Common myeloid progenitor, CD34-positive (primary cell): ENCODE measurements at places on chromosomes 2 and 18.
A peak's percentile ranks its signal among the peaks of the same experiment; 100 is the strongest.

DNA sequence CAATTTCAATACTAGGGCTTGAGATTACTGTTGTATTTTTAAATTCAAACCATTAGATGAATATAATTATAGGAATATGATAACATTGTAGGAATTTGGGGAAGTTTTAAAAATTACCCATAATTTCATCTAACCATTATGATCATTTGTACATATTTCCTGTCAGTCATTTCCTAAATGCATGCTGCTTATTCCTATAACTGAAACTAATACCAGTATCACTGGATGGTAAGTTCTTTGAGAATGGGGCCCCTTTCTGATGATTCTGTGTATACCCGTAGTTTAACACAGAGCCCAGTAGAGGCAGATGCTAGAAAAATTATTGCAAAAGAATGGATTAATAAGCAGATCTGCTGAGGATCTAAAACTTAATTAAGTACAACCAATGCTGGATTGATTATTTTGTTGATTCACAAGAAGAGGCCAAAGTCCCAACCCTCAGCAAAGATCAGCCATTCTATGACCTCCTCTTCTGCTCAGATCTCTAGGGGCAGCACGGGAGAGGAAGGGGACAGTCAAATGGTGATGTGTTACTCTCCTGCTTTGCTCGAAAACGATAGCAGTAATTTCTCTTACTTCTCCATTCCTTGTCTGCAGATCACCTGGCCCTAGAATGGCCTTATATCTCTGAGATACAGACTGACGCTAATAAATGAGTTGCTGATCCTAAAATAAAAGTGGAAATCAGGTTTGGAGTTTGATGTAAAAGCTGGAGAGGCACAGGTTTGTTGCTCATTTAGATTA, 69.5 kb upstream of the PELI1 start:
- peaks cover 32% of the 10 kb centered on the region for H3K4me1 ChIP-seq
- peak overlapping the region; percentile 10 for H3K4me3 ChIP-seq
- no peaks in the 10 kb centered on the region for H3K36me3 ChIP-seq

DNA sequence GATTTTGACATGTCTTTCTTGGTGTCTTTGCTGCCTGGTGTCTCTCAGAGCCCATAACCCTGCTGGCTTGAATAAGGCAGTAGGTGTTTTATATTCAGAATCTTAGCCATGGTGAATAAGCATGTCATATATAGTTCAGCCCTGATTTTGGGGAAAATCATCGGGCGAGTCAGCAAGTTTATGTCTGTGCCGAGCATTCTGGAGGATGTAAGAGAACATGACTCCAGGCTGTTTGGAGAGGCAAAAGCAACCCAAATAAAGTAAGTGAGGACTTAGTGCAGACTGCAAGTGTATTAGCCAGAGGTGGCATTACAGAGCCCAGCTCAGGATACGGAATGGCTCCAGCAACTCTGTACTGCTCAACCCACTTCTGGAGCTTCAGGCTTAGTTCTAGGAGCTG, 50.3 kb downstream of the TCF7L1 start:
- no peak overlapping the region for H3K27ac ChIP-seq
- no peaks in the 10 kb centered on the region for H3K4me1 ChIP-seq
- no peaks in the 10 kb centered on the region for H3K36me3 ChIP-seq
- DNase-seq = no peak

DNA sequence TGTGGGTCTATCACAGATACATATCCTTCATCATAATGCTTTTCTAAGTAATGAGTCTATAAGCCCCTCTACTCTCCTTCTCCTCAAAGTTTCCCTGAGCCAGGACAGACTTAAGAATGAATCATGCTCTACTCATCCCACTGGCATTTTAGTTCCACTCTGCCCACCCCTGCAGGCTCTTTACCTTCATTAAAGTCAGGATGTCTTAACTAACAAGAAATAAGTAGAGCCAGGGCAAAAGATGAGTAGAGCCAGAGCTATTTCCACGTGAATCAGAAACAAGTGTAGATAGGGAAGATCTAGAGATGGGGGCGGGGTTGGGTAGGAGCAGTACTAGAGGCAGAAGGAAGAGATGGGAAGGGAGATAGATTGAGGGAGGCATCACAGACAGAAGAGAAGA, 790.5 kb downstream of the RNF144A start:
- DNase-seq = no peak
- no peaks in the 10 kb centered on the region for H3K27me3 ChIP-seq
- no peak overlapping the region for H3K4me3 ChIP-seq
- no peaks in the 10 kb centered on the region for H3K36me3 ChIP-seq
- H3K27ac ChIP-seq = no peak overlapping the region

DNA sequence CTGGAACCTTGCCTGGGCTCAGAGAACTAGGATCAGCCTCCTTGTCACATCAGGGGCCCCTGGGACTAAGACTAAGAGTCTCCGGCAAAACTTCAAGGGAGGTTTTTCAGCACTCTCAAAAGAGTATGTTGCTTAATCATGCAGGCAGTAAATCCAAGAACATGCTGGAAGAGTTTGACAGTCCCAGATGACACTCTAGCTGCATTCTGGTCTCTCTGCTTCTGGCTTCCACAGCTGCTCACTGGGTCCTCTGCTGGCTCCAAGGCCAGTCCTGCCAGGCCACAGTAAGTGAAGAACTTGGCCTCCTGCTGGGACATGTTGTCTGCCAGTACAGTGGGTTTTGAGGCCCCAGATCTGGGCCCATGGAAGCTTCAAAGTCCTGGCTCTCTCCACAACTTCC, 45.2 kb upstream of the IL1RL1 start:
- H3K4me3 ChIP-seq = no peak overlapping the region
- no peak for DNase-seq
- no peaks in the 10 kb centered on the region for H3K36me3 ChIP-seq
- H3K27me3 ChIP-seq = no peaks in the 10 kb centered on the region

GRCh38 chr2:75525434-75526310, 35.1 kb downstream of the EVA1A start:
- DNase-seq = no peak
- H3K4me1 ChIP-seq = no peaks in the 10 kb centered on the region
- no peaks in the 10 kb centered on the region for H3K36me3 ChIP-seq
- H3K27me3 ChIP-seq = peaks cover 1% of the 10 kb centered on the region
- H3K4me3 ChIP-seq = no peak overlapping the region

GRCh38 chr2:132478461-132479105, 62.0 kb downstream of the GPR39 start:
- no peaks in the 10 kb centered on the region for H3K36me3 ChIP-seq
- no peak overlapping the region for H3K4me3 ChIP-seq
- no peak for DNase-seq
- no peaks in the 10 kb centered on the region for H3K4me1 ChIP-seq
- H3K27me3 ChIP-seq = no peaks in the 10 kb centered on the region

GRCh38 chr2:218781691-218782527, at the start of gene CYP27A1:
CYP27A1 (plus strand) TSS chr2:218782147; CDS start chr2:218782183, 36 bp downstream.
- H3K36me3 ChIP-seq = no peaks in the 10 kb centered on the region
- H3K27me3 ChIP-seq = peaks cover 68% of the 10 kb centered on the region
- H3K27ac ChIP-seq = no peak within 1 kb of the TSS
- DNase-seq = peak; percentile 19

DNA sequence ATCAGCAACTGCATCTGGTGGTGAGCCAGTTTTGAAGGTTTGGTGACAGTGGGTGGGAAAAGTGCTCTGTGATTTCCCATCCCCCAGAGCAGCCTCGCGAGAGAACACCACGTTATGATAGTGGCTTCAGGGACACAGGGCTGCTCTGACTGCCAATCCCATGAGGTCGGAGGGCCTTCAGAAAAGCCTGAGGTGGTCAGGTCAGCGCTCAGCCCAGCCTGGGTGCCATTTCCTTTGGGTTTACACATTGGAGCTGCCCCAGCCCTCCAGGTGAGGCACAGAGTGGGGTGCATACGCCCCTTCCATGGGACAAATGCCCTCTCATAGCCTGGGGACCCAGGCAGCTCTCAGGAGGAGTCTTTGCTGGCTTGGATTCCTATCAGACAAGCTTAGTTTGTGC, 126.8 kb downstream of the KCTD1 start:
- H3K27ac ChIP-seq = no peak overlapping the region
- H3K4me1 ChIP-seq = no peaks in the 10 kb centered on the region
- no peaks in the 10 kb centered on the region for H3K27me3 ChIP-seq
- no peaks in the 10 kb centered on the region for H3K36me3 ChIP-seq

- no peaks in the 10 kb centered on the region for H3K36me3 ChIP-seq
- no peaks in the 10 kb centered on the region for H3K27me3 ChIP-seq
- peaks cover 54% of the 10 kb centered on the region for H3K4me1 ChIP-seq
- H3K27ac ChIP-seq = no peak overlapping the region
These were observed 34.1 kb upstream of the MAT2A start for GRCh38 chr2:85504778-85505261.

GRCh38 chr2:172985139-172985892, 90.3 kb upstream of the MAP3K20 start:
- H3K4me1 ChIP-seq = peaks cover 7% of the 10 kb centered on the region
- H3K27ac ChIP-seq = no peak overlapping the region
- H3K36me3 ChIP-seq = no peaks in the 10 kb centered on the region

DNA sequence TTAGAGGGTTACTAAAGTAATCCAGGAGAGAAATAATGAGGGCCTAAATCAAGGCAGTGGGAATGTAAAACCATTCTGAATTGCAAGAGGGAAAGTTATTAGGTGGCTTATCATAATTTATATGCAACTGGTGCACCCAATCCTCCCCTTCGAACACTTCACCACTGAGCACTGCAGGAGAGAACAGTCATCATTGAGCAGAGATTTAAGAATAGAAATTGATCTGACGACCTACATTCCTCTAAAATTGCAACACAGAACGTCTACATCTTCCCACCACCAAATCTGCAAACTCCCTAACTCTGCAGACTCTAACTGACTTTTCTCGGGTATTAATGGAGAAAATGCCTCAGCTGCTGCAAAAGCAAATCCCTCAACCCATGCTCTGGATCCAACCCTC, 138.5 kb upstream of the CDH20 start:
- no peak for DNase-seq
- H3K27ac ChIP-seq = no peak overlapping the region
- no peaks in the 10 kb centered on the region for H3K27me3 ChIP-seq
- H3K36me3 ChIP-seq = no peaks in the 10 kb centered on the region
- H3K4me3 ChIP-seq = no peak overlapping the region
- no peaks in the 10 kb centered on the region for H3K4me1 ChIP-seq

GRCh38 chr18:23689616-23690504, 607 bp downstream of the LAMA3 start:
- no peak overlapping the region for H3K27ac ChIP-seq
- peaks cover 7% of the 10 kb centered on the region for H3K27me3 ChIP-seq
- no peaks in the 10 kb centered on the region for H3K36me3 ChIP-seq
- peak overlapping the region; percentile 53 for H3K4me3 ChIP-seq

DNA sequence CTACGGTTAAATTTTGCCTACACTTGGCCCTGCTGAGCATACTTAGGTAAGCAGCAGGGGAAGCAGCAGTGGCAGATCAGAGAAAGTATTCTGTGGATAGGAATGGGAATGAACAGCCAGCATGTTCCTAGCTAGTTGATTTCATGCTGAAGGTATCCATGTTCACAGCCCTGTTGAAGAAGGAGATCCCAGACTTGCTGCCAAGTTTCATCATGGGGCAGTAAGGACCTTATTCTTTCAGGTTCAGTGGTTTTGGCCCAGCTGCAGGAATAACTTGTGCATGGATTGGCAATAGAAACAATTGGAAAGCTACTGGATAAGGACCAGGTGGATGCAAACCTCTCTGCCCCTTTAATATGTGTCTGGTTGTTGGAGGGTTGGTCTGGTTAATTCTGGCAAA, 98.2 kb upstream of the TMEM178A start:
- no peaks in the 10 kb centered on the region for H3K27me3 ChIP-seq
- no peak overlapping the region for H3K4me3 ChIP-seq
- no peak overlapping the region for H3K27ac ChIP-seq
- H3K36me3 ChIP-seq = no peaks in the 10 kb centered on the region
- no peaks in the 10 kb centered on the region for H3K4me1 ChIP-seq

DNA sequence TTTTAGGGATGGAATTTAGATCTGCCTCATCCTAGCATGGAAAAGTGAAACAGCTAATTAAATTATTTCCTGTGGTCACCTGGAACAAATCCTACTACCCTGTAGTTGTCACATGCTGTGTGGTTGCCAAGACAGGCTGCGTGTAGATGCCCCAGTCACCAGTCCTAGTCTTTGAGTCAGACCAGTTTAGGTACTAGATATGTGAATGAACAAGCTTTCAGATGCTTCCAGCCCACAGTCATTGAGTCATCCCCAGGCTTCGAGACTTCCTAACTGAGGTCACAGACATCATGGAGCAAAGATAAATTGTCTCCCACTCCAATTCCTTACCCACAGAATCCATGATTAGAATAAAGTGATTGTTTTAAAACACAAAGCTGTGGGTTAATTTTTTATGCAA, 35.8 kb upstream of the GRB14 start:
- no peak overlapping the region for H3K4me3 ChIP-seq
- H3K27ac ChIP-seq = no peak overlapping the region
- no peaks in the 10 kb centered on the region for H3K27me3 ChIP-seq
- H3K36me3 ChIP-seq = no peaks in the 10 kb centered on the region
- H3K4me1 ChIP-seq = no peaks in the 10 kb centered on the region
